ENCODE measurements at places on chromosomes 1 and 21.

- DNase-seq, result no peak
Observed at GRCh38 chr1:36212782-36213181, 11.5 kb upstream of the THRAP3 start.

- DNase-seq, result peak; percentile 3
Observed at GRCh38 chr21:17513214-17514123, 626 bp downstream of the CXADR start.

GRCh38 chr1:239269706-239270105 lies 116.7 kb upstream of the CHRM3 start:
- no peak for DNase-seq

GRCh38 chr1:42940851-42941639 lies 17.6 kb downstream of the SLC2A1 start:
- no peak for DNase-seq

GRCh38 chr1:70288166-70288565 lies 66.4 kb downstream of the ANKRD13C start:
- DNase-seq, result no peak

GRCh38 chr1:20551161-20551560 lies 1.2 kb upstream of the FAM43B start:
- DNase-seq, result no peak

GRCh38 chr1:39378377-39378776 lies 113.1 kb upstream of the BMP8A start:
- no peak for DNase-seq

- no peak for DNase-seq
Observed at GRCh38 chr1:175269151-175269550, 76.6 kb upstream of the KIAA0040 start.

DNA sequence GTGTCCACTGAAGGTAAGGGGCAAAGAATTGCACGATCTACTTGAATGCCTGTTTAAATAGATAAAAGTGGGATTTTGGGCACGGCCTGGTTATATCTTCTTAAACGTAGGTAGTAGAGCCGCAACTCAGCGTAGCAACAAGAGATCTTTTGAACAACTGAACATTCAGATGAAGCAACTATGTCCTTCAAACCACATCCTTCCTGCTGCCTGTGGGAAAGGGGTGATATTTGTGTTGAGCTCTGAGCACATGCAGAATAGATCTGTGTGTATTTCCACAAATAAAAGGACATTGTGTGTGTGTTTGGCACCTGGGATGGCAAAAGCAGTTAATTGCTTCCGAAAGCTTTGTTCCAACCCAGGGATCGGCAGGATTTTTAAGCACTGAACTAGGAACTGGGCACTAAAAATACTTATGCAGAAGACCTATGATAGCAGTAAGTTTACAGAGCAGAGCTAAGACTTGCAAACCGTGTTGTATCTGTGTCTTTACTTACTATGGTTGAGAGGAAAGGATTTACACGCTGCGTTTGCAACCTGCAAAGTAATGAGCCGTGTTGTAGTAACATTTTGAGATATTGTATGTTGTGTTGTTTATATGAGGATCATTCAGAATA lies 333.4 kb downstream of the CHRM3 start:
- peak; percentile 12 for DNase-seq

GRCh38 chr1:67114162-67114561 lies 20.6 kb downstream of the C1orf141 start:
- DNase-seq, result no peak

GRCh38 chr1:2232255-2232915 lies 4.3 kb downstream of the SKI start:
- DNase-seq, result no peak

GRCh38 chr1:213332491-213332890 lies 281.4 kb downstream of the RPS6KC1 start:
- no peak for DNase-seq

DNA sequence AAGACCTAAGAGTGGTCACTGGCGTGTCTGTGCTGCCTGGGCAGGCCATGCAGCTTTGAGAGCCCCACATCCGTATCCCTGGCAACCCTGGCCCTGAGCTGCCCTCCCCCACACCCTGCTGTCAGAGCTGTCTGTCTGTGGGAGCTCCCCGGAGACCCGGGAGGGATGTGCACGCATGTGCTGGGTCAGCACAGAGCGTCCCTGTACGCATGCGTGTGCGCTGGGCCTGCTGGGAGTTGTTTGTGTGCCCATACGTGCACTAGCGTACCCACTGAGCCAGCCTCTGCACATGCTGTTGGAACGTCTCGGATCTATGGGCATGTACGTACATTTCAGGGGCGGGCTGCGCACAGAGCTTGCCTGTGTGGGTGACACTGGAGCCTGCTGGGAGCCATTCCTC lies 89.3 kb downstream of the EPHB2 start:
- DNase-seq, result no peak

DNA sequence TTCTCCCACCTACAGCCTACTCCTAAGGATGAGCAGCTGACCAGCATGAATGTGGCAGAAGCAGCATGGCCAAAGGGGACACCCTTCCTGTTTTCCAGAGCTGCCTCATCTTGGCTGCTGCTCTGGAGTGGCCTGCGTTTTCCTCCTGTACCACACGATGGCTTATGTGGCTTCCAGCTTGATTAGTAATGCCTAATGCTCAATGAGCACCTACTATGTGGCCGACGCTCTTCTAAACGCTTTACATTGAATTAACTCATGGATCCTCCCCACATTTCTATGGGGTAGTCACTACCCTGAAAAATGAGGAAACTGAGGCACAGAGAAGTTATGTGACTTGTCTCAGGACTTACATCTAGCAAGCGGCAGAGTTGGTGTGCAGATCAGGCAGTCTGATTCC lies 18.0 kb upstream of the SDHB start:
- no peak for DNase-seq

GRCh38 chr1:244665771-244666217 lies 12.9 kb downstream of the DESI2 start:
- DNase-seq, result no peak

- DNase-seq, result no peak
Observed at GRCh38 chr1:54275349-54275748, 75.4 kb downstream of the MRPL37 start.

- no peak for DNase-seq
Observed at GRCh38 chr1:196373798-196374197, 234.4 kb downstream of the KCNT2 start.

- no peak for DNase-seq
Observed at GRCh38 chr1:91803123-91803522, 82.8 kb downstream of the TGFBR3 start.

GRCh38 chr1:117825414-117825813 lies 104.0 kb downstream of the GDAP2 start:
- DNase-seq, result no peak

- DNase-seq, result no peak
Observed at GRCh38 chr1:208027861-208028260, 116.9 kb upstream of the CD34 start.

- DNase-seq, result no peak
Observed at GRCh38 chr21:28817871-28818270, 174.8 kb downstream of the LTN1 start.

- peak; percentile 33 for DNase-seq
Observed at GRCh38 chr1:13702425-13703127, 2.6 kb downstream of the PRDM2 start.

DNA sequence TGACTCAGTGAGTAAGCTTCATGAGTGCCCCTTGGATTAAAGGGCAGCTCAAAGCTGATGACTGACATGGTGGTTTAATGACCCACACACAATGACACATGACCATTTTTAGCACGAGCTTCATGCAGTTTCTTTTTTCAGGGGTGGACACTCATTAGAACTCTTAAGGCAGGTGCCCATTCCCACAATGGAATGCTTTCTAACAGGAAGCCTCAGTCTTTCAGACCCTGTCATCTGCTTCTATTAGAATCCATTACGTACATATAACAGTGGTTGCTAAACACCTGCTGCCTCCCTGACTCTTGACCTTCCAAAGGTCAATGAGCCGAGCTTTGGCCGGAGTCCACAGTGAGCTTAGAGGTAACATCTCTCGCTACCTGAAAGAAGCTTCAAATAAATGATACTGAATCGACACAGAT lies 27.4 kb downstream of the AKNAD1 start:
- DNase-seq, result no peak

GRCh38 chr1:202145068-202145743 lies 669 bp upstream of the ARL8A start:
- no peak for DNase-seq

- no peak for DNase-seq
Observed at GRCh38 chr1:180382326-180383115, 119.9 kb downstream of the ACBD6 start.

DNA sequence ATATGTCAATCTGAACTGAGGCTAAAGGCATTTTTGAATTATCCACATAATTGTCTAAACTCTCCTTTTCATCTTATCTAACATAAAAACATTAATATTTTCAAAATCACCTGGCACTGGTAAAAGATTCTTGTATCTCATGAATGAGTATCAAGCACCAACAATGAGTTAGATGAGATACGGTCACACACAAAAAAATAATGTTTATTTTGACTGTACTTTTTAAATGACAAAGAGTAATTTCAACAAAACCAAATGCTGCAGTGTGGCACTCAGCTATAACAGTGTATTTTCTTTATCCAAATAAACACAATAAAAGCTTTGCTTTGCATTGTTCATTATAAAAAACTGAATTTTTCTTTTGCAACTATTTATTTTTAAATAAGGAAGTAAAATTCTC lies 59.5 kb downstream of the EIF4G3 start:
- no peak for DNase-seq

DNA sequence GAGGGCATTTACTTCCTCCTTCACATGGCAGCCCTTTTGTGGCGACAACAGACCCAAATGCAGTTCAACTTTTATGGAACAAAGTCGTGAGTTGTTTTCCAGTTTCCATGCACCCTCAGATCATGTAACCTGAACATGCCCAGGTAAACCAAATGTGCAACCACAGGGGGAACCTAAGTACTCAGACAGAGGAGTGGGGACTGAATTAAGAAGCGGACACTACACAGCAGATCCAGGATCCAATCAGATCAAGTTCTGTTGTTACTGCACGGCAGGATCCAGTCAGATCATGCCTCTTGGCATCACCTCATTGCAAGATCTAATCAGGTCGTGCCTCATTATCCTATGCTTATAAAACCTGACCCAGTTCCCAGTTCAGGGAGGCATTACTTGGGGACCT lies 115.7 kb downstream of the MATN1 start:
- DNase-seq, result no peak

DNA sequence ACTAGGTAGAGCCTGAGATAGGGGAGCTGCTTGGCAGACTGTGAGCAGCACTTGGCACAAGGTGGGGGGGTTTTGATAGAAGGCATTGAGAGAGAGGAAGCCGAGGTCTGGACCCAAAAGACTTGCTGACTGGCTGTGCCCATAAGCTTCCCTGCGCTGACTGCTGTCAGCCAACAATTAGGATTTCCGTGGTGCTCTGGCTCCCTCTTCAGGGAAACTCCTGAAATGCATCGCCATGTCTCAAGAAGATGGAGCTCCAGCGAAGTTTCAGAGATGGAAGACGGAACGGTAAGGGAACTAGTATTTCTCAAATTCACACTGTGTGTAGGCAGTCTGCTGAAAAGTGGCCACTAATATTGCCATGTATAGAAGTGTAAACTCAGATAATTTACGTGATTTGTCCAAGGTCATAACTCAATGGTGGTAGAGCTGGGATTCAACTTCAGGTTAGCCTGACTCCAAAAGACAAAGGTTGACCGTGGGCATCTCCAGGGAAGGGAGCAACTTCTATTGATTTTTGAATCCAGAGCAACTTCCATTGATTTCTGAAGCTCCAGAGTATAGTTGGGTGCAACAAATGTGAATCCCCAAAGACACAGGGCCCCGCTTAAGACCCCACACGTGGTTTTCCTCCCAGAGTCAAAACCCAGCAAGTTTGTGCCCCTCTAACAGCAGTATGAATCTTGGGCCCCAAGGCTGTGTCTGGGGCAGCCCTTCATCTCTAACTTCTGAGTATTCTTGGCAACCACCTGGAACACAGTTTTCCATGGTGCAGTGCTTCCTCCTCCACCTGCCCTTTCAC lies 44.5 kb upstream of the CRNN start:
- peak; percentile 59 for DNase-seq

- DNase-seq, result no peak
Observed at GRCh38 chr1:87735750-87736149, 407.1 kb downstream of the LMO4 start.

GRCh38 chr1:55726994-55727393 lies 511.8 kb upstream of the USP24 start:
- DNase-seq, result no peak

DNA sequence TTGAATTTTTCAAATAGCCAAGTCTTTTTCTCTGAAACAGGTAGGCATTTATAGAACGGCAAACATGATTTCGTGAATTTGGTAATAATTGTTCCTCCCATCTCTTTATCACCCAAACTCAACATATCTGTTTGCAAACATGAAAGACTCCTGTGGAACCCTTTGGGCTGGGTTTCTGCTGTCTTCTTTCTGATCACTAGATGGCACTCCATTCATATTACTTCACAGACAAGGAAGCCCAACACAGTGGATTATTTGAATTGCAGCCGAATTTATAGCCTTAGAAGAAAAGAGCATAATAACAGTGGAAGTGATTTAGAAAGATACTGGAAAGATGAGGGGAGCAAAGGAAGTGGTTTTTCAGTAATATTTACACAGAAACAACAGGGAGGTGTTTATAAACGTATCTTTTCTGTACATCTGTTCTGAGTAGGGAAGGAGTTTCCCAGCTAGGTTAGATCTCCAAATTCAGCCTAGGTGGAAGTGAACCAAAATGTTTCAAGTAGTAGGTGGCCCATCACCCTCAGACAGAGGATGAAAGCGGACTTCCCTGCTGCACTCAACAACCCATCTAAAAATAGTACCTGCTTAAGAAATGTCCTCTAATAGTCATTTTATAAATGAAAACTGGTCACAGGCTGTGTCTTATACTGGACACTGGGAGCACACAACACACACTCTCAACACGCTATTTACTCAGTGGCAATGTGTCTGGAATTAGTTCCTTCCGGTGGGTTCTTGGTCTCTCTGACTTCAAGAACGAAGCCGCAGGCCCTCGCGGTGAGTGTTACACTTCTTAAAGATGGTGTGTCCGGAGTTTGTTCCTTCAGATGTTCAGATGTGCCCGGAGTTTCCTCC lies 67.6 kb downstream of the MAP3K21 start:
- no peak for DNase-seq

DNA sequence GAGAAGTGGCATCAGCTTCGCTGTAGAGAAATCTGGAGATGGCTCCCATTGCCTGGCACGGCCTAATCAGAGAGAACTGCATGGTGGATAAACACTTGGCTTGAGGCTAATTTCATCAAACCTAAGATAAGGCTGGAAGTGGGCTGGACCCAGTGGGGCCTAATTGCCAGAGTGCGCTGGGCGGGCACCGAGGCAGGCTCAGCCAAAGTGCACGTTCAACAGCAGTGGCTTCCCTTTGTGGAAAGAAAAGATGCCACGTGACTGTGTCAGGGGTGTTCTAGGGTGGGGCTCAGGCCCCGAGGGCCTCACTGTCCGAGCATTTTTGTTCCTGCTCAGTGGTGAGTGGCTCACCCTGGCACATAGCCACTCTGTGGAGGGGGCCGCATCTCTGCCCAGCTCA lies 5.8 kb downstream of the PLCH2 start:
- no peak for DNase-seq

DNA sequence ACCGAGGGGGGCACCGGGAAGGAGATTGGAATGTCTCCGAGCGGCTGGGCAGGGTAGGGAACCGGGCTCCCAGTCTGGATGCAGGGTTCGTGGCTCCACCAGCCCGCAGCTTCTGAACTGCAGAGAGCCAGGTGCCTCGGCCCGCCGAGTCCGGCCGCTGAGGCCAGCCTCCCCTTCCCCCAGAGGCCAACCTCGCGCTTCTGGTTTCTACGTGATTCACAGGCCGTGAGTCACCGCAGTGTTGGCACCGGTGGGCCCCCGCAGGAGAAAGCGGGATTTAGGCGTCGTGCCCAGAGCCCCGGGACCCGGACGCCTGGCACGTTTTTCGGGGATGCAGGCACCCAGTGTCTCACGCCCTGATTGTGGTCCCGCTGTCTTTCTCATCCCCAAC lies 458 bp downstream of the CRABP2 start:
- DNase-seq, result no peak

All from activated T-helper 1 cell treated with Interleukin-2 at 50 U/mL for 16 hours (primary cell).